ENCODE measurements at places on chromosomes 2 and 18.

GRCh38 chr2:232483311-232483922, 4.2 kb downstream of the ECEL1 start:
- DNase-seq: no peak

- DNase-seq: no peak
Observed at GRCh38 chr2:182971820-182972547, 66.3 kb downstream of the NCKAP1 start.

DNA sequence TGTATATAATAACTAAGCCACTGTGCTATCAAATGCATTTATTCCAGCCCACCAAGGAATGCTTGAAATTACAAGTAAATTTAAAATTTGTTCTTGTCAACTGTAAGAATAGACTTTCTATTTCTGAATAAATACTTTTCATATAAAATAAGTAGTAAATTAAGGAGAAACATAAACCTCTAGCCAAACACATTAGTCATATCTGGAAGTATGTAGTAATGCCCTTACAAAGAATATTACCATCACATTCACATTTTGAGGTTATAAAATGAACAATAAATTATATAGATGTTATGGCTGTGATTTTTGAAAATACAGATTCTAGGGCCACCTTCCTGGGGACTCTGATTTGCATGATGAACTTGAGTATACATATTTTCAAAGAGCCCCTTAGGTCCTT, 54.7 kb downstream of the SERPINB7 start:
- DNase-seq: no peak

DNA sequence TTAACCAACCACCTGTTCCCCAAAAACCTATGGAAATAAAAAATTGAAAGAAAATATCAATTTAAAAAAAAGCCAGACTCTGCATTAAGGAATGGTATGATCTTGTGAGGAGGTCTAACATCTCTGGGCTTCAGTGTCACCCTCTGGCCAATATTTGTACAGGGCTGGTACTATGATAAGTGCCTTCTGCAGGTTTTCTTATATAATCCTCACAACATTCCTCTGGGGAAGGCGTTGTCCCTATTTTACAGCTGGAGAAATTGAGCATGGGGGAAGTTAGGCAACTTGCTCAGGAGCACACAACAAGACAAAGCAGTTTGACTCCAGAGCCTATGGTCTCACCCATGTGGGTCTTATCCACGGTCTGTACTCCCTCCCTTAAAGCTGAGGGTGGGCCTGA, 86.0 kb downstream of the ZBTB7C start:
- no peak for DNase-seq

DNA sequence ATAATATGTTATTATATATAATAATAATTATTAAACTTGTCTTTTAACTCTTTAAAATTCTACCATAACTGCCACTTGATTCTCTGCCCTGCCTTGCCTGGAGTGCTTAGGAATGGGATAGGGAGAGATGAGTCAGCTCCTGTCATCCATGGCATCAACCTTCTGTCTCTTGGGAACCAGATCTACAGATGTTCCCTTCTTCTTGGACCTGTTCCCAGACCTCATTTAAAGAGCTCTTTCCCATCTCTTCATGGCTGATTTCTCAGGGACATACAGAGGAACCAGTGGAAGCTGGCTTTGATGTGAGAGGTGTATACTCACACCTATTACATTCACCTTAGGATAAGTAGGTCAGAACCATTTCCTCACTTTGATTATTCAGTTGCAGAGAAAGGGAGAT, 155.3 kb upstream of the MYO3B start:
- DNase-seq: no peak

DNA sequence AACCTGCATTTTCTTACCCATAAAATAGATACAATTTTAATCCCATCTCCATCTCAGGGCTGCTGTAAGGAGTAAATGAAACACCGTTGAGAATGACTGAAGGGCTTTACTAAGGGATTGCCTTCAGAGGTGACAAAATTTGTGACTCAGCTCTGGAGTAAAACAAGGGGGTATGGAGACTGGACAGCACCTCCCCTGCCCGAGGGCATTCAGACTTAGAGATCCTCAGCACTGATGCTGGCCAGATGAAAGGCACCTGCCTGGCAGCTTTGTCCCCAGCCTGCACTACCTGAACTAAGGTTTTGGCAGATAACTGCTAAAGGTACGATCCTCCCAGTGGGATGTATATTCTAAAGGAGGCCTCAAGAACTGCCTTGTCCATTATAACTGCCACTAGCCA, 105.9 kb upstream of the STPG4 start:
- DNase-seq: no peak

DNA sequence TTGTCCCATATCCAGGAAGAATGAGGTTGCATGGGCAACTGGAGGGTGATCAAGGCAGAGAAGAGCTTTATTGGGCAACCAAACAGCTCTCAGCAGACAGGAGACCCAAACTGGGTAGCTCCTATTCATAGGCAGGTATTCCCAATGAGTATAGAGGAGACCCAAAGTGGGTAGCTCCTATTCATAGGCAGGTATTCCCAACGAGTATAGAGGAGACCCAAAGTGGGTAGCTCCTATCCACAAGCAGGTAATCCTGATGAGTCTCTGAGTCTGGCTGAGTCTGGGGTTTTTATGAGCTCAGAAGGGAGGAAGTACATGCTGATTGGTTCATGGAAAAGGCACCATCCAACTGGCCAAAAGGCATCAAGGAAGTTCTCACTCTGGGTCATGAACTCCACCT, 5.3 kb upstream of the GORASP2 start:
- no peak for DNase-seq

DNA sequence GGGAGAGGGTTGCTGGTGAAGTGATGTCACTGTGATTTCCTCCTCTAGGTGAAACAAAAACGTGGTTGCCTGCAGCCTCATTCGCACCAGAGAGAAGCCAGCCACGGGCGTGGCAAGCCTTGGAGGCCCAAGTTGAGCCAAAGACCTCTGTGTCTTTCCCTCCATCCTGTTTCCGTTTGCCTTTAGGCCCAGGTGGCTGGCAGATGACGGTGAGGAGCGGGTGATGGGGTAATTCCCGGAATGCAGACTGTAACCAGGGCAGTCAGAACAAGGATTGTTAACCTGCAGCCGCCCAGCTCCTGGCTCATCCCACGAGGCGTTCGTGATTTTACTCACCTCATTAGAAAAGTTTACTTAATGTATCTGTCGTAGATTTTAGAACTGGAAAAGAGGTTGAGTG, 14.4 kb downstream of the CTIF start:
- no peak for DNase-seq

- no peak for DNase-seq
Observed at GRCh38 chr2:238927746-238928519, 80.0 kb downstream of the TWIST2 start.

- DNase-seq: no peak
Observed at GRCh38 chr2:99682275-99683060, 192.7 kb upstream of the REV1 start.

Measured in inflammatory macrophage treated with lipopolysaccharide for 4 hours (primary cell).